Liver (tissue), 10 donors: ENCODE measurements at places on chromosomes 7 and 10. TPM values are rescaled to one million over a fixed set of nuclear protein-coding genes. Genes with fewer than 3 reads are reported as not detected.

FXYD4 gene
- not detected for polyA plus RNA-seq

PIK3CG gene
- polyA plus RNA-seq: 0.36 TPM

ASAH2 gene
- 1.0 TPM for polyA plus RNA-seq

CUL2 gene
- polyA plus RNA-seq: 11.0 TPM

SMO gene
- polyA plus RNA-seq: 7.0 TPM

TNPO3 gene
- 13.6 TPM for polyA plus RNA-seq

STEAP4 gene
- polyA plus RNA-seq: 8.7 TPM

AKR1C4 gene
- 104 TPM for polyA plus RNA-seq

HMX3 gene
- not detected for polyA plus RNA-seq

METTL27 gene
- polyA plus RNA-seq: 1.7 TPM

GRCh38 chr7:132573251-132573955, 2.9 kb downstream of the PLXNA4 start:
- no peak overlapping the region for H3K27ac ChIP-seq
- no peaks in the 10 kb centered on the region for H3K27me3 ChIP-seq
- H3K4me3 ChIP-seq: no peak overlapping the region

- H3K27ac ChIP-seq: no peak overlapping the region
- H3K4me3 ChIP-seq: no peak overlapping the region
- no peaks in the 10 kb centered on the region for H3K4me1 ChIP-seq
- DNase-seq: no peak
- H3K27me3 ChIP-seq: no peaks in the 10 kb centered on the region
These were observed 28.5 kb downstream of the VPS41 start for GRCh38 chr7:38880454-38880853.

GRCh38 chr10:132757171-132757570, 28.8 kb downstream of the NKX6-2 start:
- no peak overlapping the region for H3K27ac ChIP-seq
- H3K27me3 ChIP-seq: no peaks in the 10 kb centered on the region
- no peak overlapping the region for H3K4me3 ChIP-seq
- DNase-seq: no peak
- peaks cover 5% of the 10 kb centered on the region for H3K36me3 ChIP-seq

GRCh38 chr7:5234852-5235831, 45.1 kb downstream of the WIPI2 start:
- no peak overlapping the region for H3K4me3 ChIP-seq
- no peak overlapping the region for H3K27ac ChIP-seq
- H3K4me1 ChIP-seq: peaks cover 2% of the 10 kb centered on the region
- DNase-seq: no peak

- no peaks in the 10 kb centered on the region for H3K4me1 ChIP-seq
- DNase-seq: no peak
- H3K36me3 ChIP-seq: no peaks in the 10 kb centered on the region
- H3K27me3 ChIP-seq: no peaks in the 10 kb centered on the region
- H3K27ac ChIP-seq: no peak overlapping the region
- no peak overlapping the region for H3K4me3 ChIP-seq
These were observed 40.5 kb downstream of the WNT2 start for GRCh38 chr7:117282239-117282812.

DNA sequence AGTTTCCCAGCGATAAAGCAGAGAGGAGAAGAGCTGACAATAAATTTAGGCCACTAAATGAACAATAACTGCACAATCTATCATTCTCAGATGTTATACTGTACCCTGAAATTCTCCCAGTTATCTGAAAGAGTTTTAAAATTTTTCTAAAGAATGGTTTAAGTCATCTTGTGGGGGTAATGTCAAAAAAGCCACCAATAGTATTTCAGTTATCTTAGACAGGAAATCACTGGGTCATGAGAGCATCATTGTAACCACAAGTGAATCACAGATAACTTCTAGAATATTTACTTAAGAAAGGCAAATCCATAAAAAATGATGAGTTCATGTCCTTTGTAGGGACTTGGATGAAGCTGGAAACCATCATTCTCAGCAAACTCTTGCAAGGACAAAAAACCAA, 147.1 kb downstream of the DNAJB9 start:
- no peak overlapping the region for H3K27ac ChIP-seq
- no peak overlapping the region for H3K4me3 ChIP-seq

GRCh38 chr10:2949948-2950354, 117.4 kb upstream of the PFKP start:
- no peak for DNase-seq
- H3K36me3 ChIP-seq: no peaks in the 10 kb centered on the region
- H3K27ac ChIP-seq: no peak overlapping the region

DNA sequence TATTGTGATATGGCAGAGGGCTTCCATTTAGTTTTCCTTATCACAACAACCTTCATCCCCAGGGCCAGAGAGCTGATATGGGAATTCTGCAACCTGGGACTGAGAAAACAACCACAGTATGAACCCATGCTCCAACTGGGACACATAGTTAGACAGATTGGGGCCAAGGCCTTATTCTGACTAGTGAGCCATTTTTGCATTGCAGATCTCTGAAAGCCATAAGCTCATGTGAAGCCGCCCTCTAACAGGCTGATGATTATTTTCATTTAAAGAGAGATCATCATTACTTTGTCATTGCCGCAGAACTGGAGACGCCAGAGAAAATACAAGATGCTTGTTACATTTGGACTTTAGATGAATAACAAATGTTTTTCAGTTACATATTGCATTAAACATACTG, 791.7 kb upstream of the POM121L12 start:
- no peak overlapping the region for H3K4me3 ChIP-seq
- no peak for DNase-seq
- no peaks in the 10 kb centered on the region for H3K36me3 ChIP-seq
- no peaks in the 10 kb centered on the region for H3K4me1 ChIP-seq
- H3K27me3 ChIP-seq: no peaks in the 10 kb centered on the region

DNA sequence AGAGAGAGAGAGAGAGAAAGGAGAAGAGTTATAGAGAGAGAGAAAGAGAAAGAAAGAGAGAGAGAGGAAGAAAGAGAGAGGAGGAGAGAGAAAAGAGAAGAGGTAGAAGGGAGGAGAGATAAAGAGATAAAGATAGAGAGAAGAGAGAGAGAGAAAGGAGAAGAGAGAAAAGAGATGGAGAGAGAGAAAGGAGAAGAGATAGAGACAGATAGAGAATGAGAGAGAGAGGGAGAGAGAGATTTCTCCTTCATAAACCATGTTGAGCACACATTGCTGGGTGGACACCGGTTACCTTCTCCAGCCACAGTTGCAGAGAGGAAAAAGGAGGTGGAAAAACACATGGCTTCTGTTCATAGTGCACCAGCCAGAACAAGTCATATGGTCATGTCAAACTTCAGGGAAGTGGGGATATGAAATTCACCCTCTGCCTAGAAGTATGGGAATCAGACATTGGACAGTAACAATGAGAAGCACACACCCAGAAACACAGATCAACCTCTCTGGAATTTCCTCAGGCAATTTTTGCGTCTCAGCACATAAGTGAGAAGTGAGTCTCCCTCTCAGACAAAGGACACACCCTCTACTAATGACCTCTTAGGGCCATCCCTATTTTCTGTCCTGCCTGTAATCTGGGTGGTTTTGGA, 172.5 kb upstream of the SVIL start:
- no peaks in the 10 kb centered on the region for H3K27me3 ChIP-seq
- H3K36me3 ChIP-seq: no peaks in the 10 kb centered on the region
- H3K27ac ChIP-seq: no peak overlapping the region
- H3K4me3 ChIP-seq: no peak overlapping the region
- DNase-seq: no peak

- no peaks in the 10 kb centered on the region for H3K27me3 ChIP-seq
- no peak overlapping the region for H3K27ac ChIP-seq
- no peaks in the 10 kb centered on the region for H3K36me3 ChIP-seq
- H3K4me3 ChIP-seq: no peak overlapping the region
- DNase-seq: no peak
These were observed 135.4 kb upstream of the MDFIC start for GRCh38 chr7:114786455-114786854.

DNA sequence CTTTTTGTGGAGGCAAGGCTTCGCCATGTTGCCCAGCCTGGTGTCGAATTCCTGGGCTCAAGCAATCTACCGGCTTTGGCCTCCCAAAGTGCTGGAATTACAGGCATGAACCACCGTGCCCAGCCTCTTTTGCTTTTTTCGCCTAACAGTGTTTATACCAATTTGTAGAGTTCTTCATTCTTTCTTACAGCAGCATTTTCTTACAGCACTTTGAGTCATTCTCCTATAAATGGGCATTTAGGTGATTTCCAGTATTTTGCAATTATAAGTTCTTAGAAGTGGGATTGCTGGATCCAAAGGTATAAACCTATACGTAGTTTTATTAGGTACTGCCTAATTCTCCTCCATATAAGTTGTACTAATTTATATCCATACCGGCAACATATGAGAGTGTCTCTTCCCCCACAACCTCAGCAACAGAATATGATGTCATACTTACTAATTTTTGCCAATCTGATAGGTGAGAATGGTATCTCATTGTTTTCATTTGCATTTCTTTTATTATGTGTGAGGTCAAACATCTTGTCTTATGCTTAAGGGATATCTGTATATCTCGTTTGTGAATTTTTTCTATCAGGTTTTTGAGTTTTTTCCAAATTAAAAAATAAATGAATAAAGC, 39.1 kb downstream of the SUFU start:
- H3K27ac ChIP-seq: no peak overlapping the region
- H3K4me3 ChIP-seq: no peak overlapping the region
- DNase-seq: no peak
- H3K4me1 ChIP-seq: no peaks in the 10 kb centered on the region
- no peaks in the 10 kb centered on the region for H3K27me3 ChIP-seq

GRCh38 chr7:36070230-36070629, 82.8 kb upstream of the EEPD1 start:
- no peaks in the 10 kb centered on the region for H3K4me1 ChIP-seq
- H3K27ac ChIP-seq: no peak overlapping the region
- H3K36me3 ChIP-seq: no peaks in the 10 kb centered on the region
- no peaks in the 10 kb centered on the region for H3K27me3 ChIP-seq

DNA sequence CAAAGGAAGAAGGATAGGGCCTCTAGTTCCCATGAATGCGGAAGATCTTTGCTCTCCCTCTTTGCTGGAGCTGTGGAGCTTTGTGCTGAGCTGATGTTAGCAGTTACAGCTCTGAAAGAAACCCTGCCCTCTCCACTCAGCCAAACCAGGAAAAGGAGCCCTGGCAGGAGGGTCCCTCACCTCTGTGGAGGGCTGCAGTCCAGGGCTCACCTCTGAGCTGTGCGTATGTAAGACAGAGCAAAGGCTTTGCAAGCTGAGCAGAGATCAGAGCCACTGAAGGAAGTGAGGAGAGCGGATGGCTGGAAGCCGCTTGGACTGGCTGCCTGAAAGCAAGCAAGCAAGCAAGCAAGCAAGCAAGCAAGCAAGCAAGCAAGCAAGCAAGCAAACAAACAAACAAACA, 84.7 kb downstream of the RAMP3 start:
- H3K4me3 ChIP-seq: no peak overlapping the region
- H3K27me3 ChIP-seq: no peaks in the 10 kb centered on the region
- no peaks in the 10 kb centered on the region for H3K36me3 ChIP-seq
- H3K27ac ChIP-seq: no peak overlapping the region

- no peaks in the 10 kb centered on the region for H3K4me1 ChIP-seq
- H3K4me3 ChIP-seq: no peak overlapping the region
- H3K36me3 ChIP-seq: no peaks in the 10 kb centered on the region
- H3K27me3 ChIP-seq: no peaks in the 10 kb centered on the region
These were observed 139.0 kb upstream of the ZNF438 start for GRCh38 chr10:31170636-31171035.

- no peak for DNase-seq
- no peaks in the 10 kb centered on the region for H3K36me3 ChIP-seq
- H3K4me3 ChIP-seq: no peak overlapping the region
- H3K27me3 ChIP-seq: no peaks in the 10 kb centered on the region
- no peaks in the 10 kb centered on the region for H3K4me1 ChIP-seq
- H3K27ac ChIP-seq: no peak overlapping the region
These were observed 599.2 kb upstream of the PCDH15 start for GRCh38 chr10:55400075-55400849.

DNA sequence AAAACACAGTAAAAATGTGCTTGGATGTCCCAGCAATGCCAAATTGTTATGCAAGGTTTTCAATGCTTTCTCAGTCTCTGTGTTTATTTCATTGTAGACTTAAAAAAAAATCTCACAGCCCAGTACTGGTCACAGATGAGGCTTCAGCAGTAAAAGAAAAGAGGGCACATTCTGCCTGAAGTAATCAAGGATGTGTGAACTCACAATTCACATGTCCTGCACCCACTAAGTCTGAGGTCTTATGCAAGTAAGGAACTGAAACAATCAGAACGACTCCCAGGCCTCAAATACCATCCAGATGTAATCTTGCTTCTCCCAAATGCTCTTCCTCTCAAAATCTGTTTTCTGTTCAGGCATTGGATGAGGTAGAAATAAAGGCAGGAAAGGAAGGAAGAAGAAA, 33.7 kb downstream of the ADRB1 start:
- H3K4me1 ChIP-seq: no peaks in the 10 kb centered on the region
- H3K27me3 ChIP-seq: no peaks in the 10 kb centered on the region
- DNase-seq: no peak
- no peak overlapping the region for H3K27ac ChIP-seq
